Iris pigment epithelial cell (primary cell): ENCODE measurements at places on chromosomes 3 and 15.
A peak's percentile ranks its signal among the peaks of the same experiment; 100 is the strongest.

DNA sequence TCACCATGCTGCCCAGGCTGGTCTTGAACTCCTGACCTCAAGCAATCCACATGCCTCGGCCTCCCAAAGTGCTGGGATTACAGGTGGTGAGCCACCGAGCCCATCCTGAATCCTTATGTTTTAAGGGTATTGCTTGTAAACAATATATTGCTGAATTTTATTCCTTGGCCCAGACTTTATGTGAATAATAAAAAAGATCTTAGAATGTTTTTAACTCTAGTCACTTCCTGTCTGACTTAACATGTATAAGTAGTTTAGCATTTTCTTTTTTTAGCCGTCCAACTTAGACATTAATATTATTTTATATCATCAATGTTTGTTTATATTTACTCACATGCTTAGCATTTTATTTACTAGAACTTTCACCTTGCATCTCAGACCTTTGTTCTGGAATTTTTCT is 9.2 kb upstream of the EIF2B5 start:
- DNase-seq, result peak; percentile 49

- no peak for DNase-seq
Observed at GRCh38 chr15:27410996-27411605, 440.1 kb downstream of the GABRG3 start.

DNA sequence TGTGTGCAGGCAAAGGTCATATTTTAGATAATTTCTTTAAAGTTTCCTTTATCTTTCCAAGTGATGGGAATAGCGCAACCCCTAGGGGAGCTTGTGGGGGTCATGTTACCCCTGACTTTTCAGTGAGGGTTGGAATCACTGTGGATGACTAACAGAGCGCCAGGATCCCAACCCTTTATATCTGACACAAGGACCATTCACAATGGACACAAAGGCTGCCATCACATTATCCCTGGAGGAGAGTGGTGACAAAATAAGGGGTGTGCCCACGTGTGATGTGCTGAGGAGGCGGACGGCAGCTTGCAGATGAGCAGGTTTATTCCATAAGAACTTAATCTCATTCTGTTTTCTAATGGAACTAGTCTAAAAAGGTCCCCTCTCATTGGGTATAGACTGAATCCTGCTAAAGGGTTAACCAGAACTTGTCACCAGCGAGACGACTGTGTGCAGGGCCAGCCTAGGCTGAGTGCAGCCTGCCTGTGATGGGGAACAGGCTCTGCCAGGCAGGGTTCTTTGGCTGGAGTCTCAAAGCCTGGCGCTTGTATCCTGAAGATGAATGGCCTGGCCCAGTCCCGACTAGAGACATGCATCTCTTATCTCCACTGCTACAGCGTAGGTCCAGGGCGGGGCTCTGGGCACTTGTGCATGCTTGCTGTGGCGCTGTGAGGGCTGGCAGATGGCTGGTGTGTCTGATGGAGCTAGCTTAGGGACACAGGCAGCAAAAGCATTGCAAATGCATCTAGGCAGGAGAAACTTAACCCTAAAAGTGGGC is 50.2 kb downstream of the CHDH start:
- no peak for DNase-seq

DNA sequence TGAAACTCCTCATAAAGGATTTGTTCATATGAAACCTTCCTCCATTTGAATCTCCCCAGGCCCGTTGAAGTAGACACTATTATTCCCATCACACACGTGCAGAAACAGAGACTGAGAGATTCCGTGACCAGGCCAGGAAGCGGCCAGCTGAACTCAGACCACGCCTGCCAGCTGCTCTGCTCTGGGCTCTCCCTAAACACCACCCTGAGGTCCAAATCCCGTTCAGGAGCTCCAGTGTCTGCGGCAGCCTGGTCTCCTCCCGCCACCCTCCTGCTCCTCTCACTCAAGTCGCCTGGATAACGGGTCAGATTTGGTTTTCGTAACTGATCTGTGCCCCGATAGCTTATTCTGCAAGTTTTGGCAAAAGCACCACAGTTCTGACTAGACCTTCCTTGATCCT is 53.6 kb upstream of the SNRPA1 start:
- DNase-seq, result no peak

- no peak for DNase-seq
Observed at GRCh38 chr3:184694716-184695115, 17.1 kb downstream of the MAGEF1 start.

DNA sequence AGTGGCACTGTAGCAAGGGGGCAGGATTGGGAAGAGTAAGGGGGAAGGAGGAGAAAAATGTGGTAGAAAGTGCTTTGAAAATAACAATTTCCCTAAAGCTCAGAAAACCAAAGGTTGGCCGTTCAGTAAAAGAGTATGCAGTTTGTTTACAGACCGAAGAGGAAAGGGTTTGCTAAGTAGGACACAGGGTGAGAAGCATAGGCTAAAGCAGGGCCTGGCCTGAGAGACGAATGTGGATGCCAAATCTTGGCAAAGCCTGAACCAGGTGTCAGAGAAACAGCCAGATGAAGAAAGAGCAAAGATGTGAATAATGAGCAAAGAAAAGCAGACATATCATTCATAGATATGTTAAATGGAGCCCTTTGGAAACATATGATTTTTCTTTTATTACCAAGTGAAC is 17.1 kb downstream of the NEK10 start:
- no peak for DNase-seq

- DNase-seq, result no peak
Observed at GRCh38 chr3:28399206-28399605, 50.6 kb upstream of the AZI2 start.

GRCh38 chr3:134991003-134991402 is 195.9 kb downstream of the EPHB1 start:
- DNase-seq, result no peak

- DNase-seq, result no peak
Observed at GRCh38 chr15:96514607-96515285, 184.2 kb downstream of the NR2F2 start.

- no peak for DNase-seq
Observed at GRCh38 chr15:90565866-90566265, 36.1 kb downstream of the CRTC3 start.

DNA sequence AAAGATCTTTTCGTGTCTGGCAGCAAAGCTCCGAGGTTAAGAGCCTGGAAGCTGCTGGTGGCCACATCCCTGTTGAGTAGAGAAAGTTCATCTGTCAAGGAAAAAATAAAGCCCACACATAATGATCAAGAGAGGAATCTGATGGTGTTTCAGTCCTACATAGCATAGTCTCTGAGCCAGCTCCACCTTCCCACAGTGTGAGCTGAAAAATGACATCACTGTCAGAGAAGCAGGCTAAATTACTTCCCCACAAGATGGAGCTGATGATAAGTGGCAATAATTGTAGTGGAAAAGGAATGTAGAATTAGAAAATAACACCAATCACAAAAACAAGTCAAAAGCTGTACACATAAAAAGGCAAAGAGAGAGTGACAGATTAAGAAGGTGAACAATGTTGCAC is 84.5 kb downstream of the AQP9 start:
- peak; percentile 22 for DNase-seq

GRCh38 chr15:78325092-78325843 is 14.9 kb upstream of the CRABP1 start:
- peak; percentile 48 for DNase-seq

- DNase-seq, result no peak
Observed at GRCh38 chr3:150602426-150603152, 532 bp upstream of the SELENOT start.
